ENCODE measurements at places on chromosomes 4 and X.

DNA sequence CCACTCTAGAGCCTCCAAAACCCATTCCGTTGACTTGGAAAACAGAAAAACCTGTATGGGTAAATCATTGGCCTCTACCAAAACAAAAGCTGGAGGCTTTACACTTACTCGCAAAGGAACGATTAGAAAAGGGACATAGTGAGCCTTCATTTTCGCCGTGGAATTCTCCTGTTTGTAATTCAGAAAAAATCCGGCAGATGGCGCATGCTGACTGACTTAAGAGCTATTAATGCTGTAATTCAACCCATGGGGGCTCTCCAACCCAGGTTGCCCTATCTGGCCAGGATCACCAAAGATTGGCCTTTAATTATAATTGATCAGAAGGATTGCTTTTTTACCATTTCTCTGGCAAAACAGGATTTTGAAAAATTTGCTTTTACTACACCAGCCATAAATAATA is 60.8 kb downstream of the ZNF732 start:
- no peaks in the 10 kb centered on the region for H3K36me3 ChIP-seq
- DNase-seq: peak; percentile 42
- H3K4me3 ChIP-seq: no peak overlapping the region
- no peak overlapping the region for H3K27ac ChIP-seq
- H3K27me3 ChIP-seq: no peaks in the 10 kb centered on the region

GRCh38 chr4:155696726-155697125 is 30.1 kb downstream of the GUCY1A1 start:
- no peak overlapping the region for H3K27ac ChIP-seq
- H3K36me3 ChIP-seq: no peaks in the 10 kb centered on the region
- no peak for DNase-seq
- no peaks in the 10 kb centered on the region for H3K27me3 ChIP-seq
- no peaks in the 10 kb centered on the region for H3K4me1 ChIP-seq

DNA sequence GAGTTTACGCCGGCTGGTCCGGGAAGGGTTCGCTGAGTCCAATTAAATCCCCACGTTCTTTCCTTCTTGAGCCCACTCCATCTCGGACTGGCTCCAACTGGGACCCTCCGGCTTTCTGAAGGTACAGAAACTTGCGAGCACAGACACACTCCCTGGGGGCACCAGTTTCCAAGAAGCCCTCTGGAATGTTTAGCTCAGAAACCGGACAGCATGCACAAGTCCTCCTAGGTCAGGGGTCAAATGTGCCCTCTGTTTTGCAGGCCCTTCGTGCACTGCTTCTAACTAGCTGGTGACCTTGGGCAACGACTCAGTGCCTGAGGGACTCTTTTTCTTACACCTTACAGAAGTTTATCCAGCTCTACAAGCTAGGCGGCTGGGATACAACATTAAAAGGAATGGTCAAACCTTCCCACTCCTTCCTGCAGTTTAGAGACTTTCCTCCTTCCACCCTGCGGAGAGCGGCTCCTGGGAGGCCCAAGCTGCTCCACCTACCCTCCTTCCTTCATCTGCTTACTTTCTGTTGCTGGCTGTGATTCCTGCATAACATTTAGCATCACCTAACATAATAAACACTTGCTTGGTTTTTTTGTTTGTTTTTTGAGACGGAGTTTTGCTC is 275.5 kb downstream of the BCOR start:
- no peak overlapping the region for H3K4me3 ChIP-seq
- no peak overlapping the region for H3K27ac ChIP-seq
- no peaks in the 10 kb centered on the region for H3K36me3 ChIP-seq
- peaks cover 13% of the 10 kb centered on the region for H3K4me1 ChIP-seq
- DNase-seq: no peak
- peaks cover 27% of the 10 kb centered on the region for H3K27me3 ChIP-seq

DNA sequence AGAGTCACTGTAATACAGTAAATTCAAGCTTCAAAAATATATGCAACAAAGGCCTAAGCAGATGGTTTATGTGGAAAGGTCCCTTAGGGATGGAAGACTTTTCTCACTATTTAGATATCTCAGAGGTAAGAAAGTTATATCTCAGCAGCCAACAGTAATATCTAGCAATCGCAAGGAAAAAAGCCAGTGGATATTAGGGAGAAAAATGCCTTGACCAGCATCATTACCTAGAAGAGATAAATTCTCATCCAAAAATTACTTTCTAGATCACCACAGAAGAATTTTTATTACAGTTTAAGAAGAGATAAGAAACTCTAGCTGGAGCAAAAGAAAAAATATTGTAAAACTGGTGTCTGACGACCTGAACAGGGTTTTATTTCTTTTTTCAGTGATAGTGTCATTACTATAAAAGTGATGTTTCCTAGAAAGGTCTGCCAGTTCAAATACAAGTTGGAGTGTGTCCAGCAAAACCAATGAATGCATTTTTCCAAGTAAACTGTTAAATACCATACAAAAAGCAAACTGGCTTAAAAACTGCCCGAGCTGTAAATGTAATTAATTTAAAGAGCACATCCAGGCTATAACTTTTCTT is 100.0 kb downstream of the ATP11C start:
- H3K27ac ChIP-seq: no peak overlapping the region
- no peak for DNase-seq
- H3K27me3 ChIP-seq: no peaks in the 10 kb centered on the region
- H3K4me1 ChIP-seq: no peaks in the 10 kb centered on the region
- no peak overlapping the region for H3K4me3 ChIP-seq
- no peaks in the 10 kb centered on the region for H3K36me3 ChIP-seq

DNA sequence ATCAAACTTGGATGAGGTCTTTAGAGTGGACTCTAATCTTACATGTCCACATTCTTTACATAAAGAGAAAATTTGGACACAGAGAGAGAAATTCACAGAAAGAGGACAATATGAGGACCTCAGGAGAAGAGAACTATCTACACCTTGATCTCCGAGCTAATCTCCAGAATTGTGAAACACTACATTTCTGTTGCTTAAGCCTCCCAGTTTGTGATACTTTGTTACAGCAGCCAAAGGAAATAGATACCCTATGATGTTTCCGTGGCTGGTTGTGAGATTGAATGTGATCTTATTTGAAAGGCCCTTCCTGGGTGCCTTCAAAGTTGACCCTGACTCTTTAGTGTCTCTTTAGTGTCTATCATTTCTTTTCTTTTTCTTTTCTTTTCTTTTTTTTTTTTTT is 326.1 kb upstream of the CLNK start:
- no peaks in the 10 kb centered on the region for H3K4me1 ChIP-seq
- H3K4me3 ChIP-seq: no peak overlapping the region
- no peaks in the 10 kb centered on the region for H3K36me3 ChIP-seq
- H3K27me3 ChIP-seq: no peaks in the 10 kb centered on the region
- DNase-seq: no peak

- H3K4me3 ChIP-seq: no peak overlapping the region
- no peak for DNase-seq
- no peaks in the 10 kb centered on the region for H3K36me3 ChIP-seq
- H3K4me1 ChIP-seq: no peaks in the 10 kb centered on the region
- no peak overlapping the region for H3K27ac ChIP-seq
Observed at GRCh38 chrX:51606446-51606845, 12.3 kb downstream of the CENPVL3 start.

- H3K27ac ChIP-seq: no peak overlapping the region
- no peak for DNase-seq
- no peaks in the 10 kb centered on the region for H3K27me3 ChIP-seq
- no peaks in the 10 kb centered on the region for H3K36me3 ChIP-seq
Observed at GRCh38 chr4:74490736-74491135, 45.8 kb downstream of the AREG start.

DNA sequence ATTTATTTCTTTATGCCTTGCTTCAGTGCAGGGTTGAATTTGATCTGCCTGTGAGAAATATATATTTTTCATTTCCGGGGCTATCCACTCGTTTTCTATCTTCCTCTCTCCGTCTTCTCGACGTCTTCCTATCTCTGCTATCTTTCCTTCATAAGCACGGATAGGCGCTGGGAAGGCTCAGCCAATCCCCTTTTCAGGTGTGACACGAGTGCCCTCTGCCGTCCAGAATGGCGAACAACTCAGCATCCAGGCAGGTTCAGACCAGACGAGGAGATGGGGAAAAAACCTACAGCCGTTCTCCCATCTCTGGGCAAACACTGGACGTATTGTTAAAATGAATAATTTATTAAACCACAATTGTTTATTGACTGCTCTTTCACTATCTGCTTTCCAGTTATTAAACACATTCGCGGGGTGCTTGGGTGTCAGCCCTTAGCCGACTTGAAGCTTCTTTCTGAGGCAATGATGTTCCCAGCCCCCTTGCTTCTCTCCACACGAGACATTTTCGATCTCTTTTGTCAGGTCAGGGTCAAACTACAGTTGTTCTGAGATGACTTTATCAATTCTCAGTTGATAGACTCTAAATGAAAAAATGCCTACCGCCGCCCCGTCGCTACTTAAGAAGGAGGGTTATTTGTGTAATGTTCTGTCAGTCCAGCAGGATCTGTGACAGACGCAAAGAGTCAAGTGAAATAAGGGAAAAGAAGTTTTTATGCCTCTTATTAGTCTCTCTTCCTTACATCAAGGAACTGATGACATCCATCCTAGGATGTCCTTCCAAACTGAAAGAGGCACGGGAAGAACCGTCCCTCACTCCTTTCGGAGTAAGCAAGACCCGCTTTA is 96.3 kb upstream of the NOCT start:
- no peaks in the 10 kb centered on the region for H3K4me1 ChIP-seq
- H3K27me3 ChIP-seq: peaks cover 8% of the 10 kb centered on the region
- H3K27ac ChIP-seq: no peak overlapping the region
- no peak for DNase-seq
- no peak overlapping the region for H3K4me3 ChIP-seq

GRCh38 chr4:105025263-105026017 is 121.2 kb upstream of the TET2 start:
- H3K27me3 ChIP-seq: no peaks in the 10 kb centered on the region
- H3K4me3 ChIP-seq: no peak overlapping the region
- DNase-seq: no peak

DNA sequence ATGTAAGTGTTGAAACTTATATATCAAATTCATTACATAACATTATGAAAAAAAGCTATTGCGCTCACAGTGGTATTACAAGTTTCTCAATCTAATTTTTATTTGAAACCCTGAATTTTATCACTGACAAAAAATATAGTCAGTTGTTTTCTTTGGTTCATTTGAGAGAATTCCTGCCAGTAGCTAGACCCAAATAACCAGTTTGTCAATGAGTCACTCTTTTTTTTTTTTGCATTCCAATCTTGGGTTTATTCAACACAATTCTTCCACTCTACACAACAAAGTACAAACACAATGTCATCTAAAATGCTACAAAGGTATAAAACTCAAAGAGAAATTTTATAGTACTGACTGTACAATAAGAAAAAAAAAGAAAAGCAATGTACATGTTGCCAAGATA is 13.1 kb downstream of the HPF1 start:
- peaks cover 17% of the 10 kb centered on the region for H3K36me3 ChIP-seq
- no peak overlapping the region for H3K4me3 ChIP-seq
- H3K27ac ChIP-seq: no peak overlapping the region
- H3K27me3 ChIP-seq: no peaks in the 10 kb centered on the region

DNA sequence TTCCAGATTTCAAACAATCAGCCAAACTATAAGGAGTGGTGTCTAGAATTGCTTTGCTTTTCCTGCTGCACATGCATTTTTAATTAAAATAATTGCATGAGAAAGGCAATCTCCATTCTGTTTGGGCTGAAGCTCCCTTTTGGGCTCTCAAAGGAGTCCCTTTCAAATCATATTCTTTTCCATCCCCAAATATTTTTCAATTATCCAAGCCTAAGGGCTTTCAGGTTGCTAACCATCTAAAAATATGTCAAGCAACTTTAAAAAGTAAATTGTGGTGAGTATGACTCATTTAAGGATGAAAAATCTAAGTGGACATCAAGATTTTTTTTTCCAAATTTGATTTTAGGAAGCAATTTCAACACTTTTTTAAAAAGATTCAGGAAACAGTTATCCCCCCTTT is 28.4 kb downstream of the PIR start:
- no peaks in the 10 kb centered on the region for H3K4me1 ChIP-seq
- no peak overlapping the region for H3K27ac ChIP-seq
- DNase-seq: no peak
- H3K36me3 ChIP-seq: no peaks in the 10 kb centered on the region
- H3K27me3 ChIP-seq: no peaks in the 10 kb centered on the region

DNA sequence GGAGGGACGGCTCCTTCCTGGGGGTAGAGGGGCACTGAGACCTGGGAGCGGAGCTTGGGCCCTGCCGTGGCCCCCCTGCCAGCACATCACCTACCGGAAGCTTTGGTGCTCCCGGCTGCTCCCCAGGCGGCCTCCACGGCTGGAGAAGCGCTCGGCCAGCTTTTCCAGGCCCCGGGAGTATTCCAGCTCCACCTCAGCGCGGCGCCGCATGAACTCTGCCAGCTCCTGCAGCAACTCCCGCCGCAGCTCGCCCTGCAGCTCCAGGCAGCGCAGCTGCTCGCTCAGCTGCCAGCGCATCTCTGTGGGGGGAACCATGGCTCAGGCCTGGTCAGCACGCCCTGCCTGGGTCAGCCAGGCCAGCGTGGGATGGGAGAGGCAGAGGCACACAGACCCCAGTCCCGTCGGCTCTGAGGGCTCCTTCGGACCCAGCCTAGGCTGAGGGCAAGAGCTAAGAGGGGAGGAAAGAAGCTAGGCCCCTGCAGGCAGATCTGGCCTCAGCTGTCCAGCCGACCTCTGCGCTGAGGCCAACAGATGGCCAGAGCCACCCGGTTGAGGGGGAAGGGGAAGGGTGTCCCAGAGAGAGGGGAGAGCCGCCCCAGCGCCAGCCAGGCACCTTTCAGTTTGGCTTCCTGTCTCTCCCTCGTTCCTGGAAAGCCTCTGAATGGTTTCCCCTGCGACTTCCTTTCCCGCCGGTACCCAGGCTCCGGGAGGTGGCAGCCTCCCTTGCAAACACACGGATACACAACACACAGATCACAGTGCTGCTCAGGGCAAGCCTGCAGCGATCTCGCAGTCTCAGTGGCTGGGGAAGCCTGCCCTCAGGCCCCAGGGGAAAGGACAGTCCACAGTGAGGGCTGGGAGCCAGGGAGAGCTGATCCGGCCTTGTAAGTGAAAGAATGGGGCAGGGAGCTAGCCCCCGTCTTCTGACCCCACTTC is 4.3 kb downstream of the ARHGAP4 start:
- H3K27me3 ChIP-seq: no peaks in the 10 kb centered on the region
- H3K4me3 ChIP-seq: peak overlapping the region; percentile 15
- H3K27ac ChIP-seq: peak overlapping the region; percentile 23
- no peak for DNase-seq
- peaks cover 2% of the 10 kb centered on the region for H3K4me1 ChIP-seq

DNA sequence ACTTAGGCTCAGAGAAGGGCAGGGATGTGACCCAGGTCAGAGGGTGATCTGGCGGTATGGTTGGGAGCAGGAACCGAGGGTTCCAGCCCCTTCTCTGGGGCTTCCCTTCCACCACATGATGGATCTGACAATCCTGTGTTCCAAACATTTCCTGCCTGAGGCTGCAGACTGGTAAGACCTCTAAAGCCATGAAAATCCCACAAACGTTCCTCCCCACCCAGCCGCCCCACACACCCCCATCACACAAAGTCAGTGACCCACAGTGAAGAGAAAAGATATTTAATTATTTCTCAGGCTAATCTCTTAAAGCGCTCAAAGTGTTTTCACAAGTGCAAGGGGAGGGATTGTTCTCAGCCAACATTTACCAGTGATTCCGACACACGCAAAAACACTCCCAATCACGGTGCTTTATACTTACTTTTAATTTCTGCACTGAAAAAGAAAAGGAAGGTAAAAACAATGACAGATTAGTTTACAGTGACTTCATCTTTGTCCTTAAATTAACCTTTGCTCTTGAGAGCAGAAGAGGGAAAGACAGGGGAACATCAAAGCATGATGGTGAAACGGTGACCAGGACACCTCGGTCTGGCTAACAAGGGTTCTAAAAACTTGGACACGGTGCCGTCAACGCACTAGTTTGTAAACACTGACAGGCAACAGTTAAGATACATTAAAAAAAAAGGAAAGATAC is 42.4 kb downstream of the WDR1 start:
- no peak overlapping the region for H3K27ac ChIP-seq
- DNase-seq: no peak
- H3K4me1 ChIP-seq: no peaks in the 10 kb centered on the region
- no peak overlapping the region for H3K4me3 ChIP-seq
- H3K27me3 ChIP-seq: no peaks in the 10 kb centered on the region
- peaks cover 22% of the 10 kb centered on the region for H3K36me3 ChIP-seq
